CD4-positive, alpha-beta T cell treated with Interleukin-12 subunit alpha and Interleukin-12 subunit beta, for 1 hour (primary cell): ENCODE measurements at places on chromosomes 2 and 18.

DNA sequence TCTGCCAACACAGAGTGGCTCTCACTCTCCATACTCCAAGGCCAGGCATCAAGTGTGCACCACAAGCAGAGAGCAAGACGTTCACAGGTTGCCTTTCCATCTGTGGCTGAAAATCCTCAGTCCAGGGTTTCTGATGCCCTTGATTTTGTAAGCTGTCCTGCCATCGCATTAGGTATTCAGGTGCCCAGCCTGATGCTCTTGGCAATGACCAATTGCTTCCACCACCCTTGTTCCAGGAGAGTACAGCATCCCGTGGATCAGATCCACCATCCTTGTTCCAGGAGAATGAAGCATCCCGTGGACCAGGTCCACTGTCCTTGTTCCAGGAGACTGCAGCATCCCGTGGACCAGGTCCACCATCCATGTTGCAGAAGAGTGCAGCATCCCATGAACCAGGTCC is 133.4 kb upstream of the GPC1 start:
- DNase-seq, result no peak

- no peak for DNase-seq
Observed at GRCh38 chr2:54543733-54544396, 87.7 kb downstream of the SPTBN1 start.

GRCh38 chr18:72869226-72870185 is 1.7 kb upstream of the NETO1 start:
- no peak for DNase-seq

DNA sequence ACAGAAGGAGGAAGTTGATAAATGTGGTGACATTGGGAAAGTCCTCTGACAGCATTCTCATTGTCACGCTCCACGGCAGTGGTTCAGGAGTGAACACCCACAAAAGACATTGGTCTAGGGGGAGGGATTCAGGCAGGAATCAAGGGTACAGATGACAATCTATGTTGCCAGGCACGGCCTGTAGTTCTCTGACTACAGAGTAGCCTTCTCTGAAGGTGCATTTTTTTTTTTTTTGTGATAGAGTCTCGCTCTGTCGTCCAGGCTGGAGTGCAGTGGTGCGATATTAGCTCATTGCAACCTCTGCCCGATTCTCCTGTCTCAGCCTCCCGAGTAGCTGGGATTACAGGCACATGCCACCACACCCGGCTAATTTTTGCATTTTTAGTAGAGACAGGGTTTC is 7.4 kb upstream of the MOB1A start:
- peak; percentile 52 for DNase-seq

DNA sequence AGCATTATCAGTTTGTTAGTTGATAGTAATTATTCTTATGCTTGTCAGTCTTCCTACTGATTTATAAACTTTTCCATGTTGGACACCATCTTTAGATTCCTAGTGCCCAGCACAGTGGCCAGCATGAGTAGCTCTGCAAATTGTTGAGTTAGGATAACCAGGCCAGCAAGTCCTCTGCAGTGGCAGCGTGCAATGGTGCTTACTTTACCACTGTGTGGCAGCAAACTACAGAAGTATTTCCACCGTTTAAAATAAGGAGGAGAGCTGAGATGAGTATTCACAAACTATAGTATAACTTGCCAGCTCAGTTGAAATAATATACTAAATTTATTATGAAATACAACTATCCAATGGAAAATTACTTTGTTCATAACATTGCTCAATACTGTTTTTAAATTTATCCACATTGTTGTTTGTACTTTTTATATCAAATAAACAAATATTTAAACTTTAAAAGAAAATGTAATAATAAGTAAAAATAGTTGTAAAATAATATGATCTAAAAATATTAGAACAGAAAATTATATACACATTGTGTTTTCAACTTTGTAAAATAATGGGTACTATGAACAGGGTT is 9.3 kb upstream of the THADA start:
- peak; percentile 24 for DNase-seq

DNA sequence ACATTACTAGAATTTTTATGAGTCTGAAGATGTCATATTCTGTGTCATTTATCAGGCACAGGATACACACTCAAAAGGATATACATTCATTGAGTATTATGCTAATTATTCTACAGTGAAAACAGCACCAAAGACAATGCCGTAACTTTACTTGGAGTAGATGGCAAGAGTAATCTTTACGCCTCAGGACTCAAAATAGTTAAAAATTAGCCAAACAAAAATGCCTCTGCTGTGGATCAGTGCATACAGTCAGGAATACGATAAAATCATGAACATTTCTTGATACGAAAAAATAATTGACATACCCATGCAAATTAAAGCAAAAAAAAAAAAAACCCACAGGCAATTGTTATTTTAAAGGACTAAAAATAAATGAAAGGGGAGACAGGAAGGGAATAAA is 129.7 kb downstream of the NETO1 start:
- no peak for DNase-seq
